ENCODE measurements at places on chromosomes 3 and 15.

GRCh38 chr3:131960324-131960723 lies 74.5 kb downstream of the CPNE4 start:
- no peak for DNase-seq

DNA sequence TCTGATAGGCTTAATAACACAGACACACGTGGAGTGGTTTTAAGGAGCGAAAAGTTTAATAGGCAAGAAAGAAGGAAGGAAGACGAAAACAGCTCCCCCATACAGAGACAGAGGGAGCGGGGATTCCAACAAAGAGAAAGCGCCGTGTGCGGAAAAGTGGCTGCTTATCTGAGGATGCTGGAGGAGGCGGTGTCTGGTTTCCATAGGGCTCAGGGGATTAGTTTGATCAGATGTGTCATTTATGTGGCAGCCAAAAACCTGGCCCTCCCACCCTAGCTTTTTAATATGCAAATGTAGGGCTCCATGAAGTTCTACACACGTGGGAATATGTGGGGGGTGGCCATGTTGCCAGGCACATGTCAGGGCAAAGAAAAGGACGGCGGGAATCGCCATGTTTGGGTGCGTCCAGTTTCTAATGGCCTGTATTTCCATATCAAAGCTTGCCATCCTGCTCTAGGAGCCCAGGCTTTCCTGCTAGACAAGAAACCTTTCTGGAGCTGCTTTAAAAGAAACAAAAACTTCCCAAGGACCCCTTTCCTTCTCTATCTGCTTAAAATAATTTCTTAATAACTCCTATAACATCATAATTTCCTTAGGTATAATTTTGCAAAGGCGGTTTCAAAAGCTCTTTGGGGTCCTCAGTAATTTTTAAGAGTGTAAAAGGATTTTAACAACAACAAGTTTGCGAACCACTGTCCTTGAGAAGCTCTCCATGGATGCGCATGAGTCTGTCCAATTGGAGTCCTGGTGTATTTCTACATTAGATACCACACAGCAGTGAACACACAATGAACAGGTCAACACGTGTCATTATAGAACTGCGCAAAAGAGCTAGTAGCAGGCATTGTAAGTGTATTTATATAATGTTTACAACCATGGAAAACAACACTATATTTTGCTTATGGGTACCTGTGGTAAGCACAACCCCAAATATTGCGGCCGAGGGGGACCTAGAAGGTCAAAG lies 622 bp upstream of the ZNF589 start:
- no peak for DNase-seq

GRCh38 chr15:52080031-52080430 lies 32.5 kb downstream of the BCL2L10 start:
- DNase-seq, result no peak

DNA sequence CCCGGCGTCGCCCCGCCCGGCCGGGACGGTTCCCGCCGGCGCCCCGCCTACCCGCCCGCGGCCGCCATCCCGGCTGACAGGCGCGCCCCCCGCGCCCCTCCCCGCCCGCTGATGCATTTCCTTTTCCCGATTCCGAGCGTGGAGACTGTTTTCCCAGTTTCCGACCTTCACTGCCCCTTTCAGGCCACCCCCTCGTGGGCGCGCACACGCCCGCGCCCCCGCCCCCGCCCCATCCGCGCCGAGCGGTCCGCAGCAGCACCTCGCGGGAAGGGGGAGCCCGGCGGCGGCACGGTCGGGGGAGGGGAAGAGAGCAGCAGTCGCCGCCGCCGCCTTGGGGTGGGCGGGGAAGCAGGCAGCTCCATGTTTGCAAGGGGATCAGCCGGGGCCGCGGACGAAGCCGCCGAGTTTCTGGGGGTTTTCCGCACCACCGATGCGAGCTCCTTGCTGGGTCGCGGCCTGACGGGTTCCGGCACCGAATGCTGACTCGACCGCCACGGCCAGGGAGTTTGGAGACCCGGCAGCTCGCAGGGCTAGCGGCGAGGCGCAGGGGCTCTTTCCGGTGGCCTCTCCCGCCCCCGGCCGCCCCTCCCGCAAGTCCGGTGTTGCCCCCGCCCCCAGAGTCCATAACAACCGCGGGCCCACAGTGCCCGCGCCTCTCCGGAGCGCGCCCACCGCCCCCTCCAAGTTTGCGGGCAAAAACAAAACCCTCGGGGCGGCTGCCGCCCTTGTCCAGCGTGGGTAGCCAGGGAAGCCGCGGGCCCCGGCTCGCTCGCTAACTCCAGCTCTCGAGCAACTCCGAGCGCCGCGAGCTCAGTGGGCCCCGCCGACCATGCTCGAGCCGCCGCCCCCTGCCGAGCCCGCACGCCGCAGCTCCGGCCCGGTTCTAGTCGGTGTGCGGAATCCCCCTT lies 3.2 kb upstream of the SIN3A start:
- peak; percentile 71 for DNase-seq

DNA sequence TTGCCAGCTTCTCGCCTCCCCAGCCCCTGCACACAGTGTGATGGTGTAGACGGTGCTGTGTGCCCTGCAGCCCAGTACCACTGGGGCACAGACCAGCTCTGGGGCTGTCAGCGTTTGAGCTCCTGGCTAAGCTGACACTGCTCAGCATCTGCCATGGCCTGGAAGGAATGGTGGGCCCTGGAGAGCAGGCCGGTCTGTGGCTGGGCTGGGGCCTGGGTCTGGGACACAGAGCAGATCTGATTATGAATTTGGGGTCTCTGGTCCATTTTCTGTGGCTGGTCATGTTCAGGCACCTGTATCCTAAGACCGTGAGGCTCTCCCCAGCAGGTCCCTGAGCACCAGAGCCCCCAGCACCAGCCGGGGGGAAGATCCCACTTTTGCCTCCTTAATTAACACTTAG lies 34.7 kb downstream of the HCN4 start:
- no peak for DNase-seq

GRCh38 chr3:140189267-140189666 lies 254.3 kb downstream of the CLSTN2 start:
- no peak for DNase-seq

- DNase-seq, result no peak
These were observed 714.3 kb upstream of the CFAP20DC start for GRCh38 chr3:59764171-59764570.

GRCh38 chr3:46860017-46860809 lies 3.0 kb downstream of the MYL3 start:
- no peak for DNase-seq

- no peak for DNase-seq
These were observed 22.0 kb downstream of the COLQ start for GRCh38 chr3:15499536-15499935.

DNA sequence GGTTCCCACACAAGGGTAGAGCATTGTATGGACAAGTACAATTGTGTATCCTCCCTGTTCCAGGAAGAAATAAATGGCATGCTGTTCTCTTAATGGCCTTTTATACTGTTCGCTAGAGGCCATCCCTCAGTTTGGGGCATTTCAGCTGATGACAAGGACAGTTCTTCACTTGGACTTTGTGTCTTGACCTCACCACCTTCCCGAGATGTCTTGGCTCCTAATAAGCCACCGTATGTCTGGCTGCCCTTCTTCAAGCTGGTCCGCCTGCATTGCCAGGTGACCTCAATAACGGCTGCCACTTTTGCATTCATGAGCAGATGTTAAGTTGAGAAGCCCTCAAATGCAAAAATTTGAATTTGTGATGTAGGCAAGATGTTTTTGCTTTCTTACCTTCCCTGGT lies 24.1 kb downstream of the ZBTB38 start:
- no peak for DNase-seq

DNA sequence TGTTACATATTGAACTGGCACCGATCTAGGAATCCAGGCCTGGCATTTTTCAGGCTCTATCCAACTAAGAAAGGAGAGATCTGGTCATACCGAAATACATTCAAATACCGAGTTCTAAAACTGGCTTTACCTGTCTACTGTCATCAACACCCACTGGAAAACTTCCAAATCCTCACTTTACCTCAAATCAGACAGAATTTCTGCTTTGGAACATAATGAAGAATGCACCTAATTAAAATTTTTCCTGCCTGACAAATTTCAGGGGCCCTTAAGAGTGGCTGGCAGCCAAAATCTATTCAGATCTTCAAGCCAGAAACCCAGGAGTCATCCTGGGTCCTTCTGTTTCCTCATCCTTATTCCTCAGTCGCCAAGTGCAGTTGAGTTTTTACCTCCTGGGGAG lies 198.6 kb upstream of the FEZF2 start:
- DNase-seq, result no peak

- no peak for DNase-seq
These were observed 134.7 kb downstream of the MAGI1 start for GRCh38 chr3:65904016-65904415.

DNA sequence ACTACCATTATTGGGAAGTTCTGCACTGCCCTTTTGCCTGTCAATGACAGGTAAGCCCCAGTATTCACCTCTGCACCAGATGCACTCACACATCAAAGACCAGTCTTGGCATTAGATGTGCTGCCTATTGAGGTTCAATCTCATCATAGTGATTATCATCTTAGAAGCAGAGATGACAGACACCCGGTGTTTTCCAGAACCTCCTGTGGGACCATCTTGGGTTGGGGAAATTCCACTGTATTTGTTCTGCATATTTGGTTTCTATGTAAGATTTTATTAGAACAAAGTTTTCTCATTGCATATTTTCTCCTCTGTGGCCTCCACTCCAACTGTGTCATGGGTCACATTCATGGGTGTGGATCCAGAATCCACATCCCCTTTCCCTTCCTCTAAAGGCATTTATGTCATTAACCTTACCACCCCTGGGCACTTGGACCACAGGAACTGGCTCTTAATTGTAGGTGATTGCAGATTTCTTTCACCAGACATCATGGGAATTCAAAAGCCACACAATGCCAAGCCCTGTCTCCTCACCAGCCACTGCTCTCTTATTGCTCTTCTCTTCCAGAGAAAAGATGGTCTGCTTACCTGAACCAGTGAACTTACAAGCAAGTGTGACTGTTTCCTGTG lies 31.2 kb downstream of the PLA1A start:
- no peak for DNase-seq

GRCh38 chr15:41377978-41378377 lies 24.3 kb downstream of the NDUFAF1 start:
- DNase-seq, result no peak

GRCh38 chr15:72180761-72181324 lies 16.7 kb downstream of the GRAMD2A start:
- DNase-seq, result no peak

GRCh38 chr3:111803123-111803593 lies 55.9 kb upstream of the PHLDB2 start:
- DNase-seq, result no peak

GRCh38 chr3:109047366-109047765 lies 70.6 kb downstream of the MORC1 start:
- DNase-seq, result no peak

DNA sequence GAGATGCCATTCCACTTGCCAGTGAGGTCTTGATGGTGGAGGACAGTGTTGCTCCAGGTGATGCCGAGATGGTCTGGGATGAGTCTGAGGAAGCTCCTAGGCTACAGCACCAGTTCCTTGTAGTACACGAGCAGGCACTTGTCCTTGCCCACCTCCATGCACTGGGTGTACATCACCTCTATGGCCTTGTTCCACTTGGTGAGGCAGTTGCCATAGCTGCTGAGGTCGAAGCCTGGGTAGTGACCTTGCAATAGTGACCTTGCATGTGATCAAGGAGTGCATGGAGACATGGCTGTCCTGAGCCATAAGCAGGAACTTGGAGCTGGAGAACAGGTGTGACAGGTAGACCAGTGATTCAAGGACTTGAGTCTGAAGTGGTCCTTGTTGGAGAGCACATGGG lies 47.6 kb downstream of the CDIN1 start:
- no peak for DNase-seq

DNA sequence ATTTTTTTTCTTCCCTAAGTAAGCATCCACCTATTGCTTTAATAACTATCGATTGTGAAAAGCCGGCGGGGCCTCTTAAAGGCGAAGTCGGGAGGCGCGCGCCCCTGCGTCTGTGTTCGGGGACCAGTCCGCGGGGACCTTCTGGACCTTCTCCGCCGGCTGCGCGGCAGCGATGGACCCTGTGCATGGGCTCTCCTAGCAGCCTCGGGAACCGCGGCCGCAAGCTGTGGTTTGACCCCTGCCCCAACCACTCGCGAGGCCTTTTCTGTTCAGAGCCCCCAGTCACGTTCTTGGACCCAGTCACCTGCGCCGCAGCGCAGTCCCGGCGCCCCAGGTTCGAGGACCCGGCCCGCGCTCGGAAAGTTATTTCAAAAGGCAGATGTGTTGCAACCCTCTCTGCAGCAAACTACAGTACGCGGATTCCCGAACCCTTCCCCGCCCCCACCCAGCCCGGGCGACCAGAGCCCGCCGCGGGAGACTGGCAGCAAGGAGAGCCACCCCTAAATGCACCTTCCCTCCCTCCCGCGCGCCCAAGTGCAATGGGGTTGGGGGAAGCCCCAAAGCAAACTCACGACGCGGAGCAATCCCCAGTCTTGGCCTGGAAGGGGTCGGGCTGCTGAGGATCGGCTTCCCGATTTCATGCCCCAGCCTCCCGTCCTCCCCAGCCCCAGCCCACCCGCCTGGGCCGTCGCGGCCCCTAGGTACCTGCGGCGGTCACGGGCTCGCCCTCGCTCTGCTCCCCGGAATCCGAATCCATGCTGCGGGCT lies 684 bp downstream of the TNFAIP8L3 start:
- DNase-seq, result no peak

GRCh38 chr3:37849146-37849923 lies 12.3 kb upstream of the CTDSPL start:
- no peak for DNase-seq
